ENCODE measurements at places on chromosomes 1 and 21. TPM values are rescaled to one million over a fixed set of nuclear protein-coding genes. Genes with fewer than 3 reads are reported as not detected.

The PRDM16 gene
- total RNA-seq, result 0.44 TPM

The GPR89A gene
- total RNA-seq, result 13.5 TPM

The SSR2 gene
- total RNA-seq, result 121 TPM

The TAF12 gene
- 16.5 TPM for total RNA-seq

The UTS2 gene
- total RNA-seq, result not detected

The ADAMTSL4 gene
- 42.9 TPM for total RNA-seq

The TSPAN1 gene
- total RNA-seq, result 4.7 TPM

The IGSF9 gene
- 13.0 TPM for total RNA-seq

The OLFML3 gene
- 1.6 TPM for total RNA-seq

The FCN3 gene
- 2.4 TPM for total RNA-seq

The GIPC2 gene
- total RNA-seq, result 1.8 TPM

The SIM2 gene
- 18.3 TPM for total RNA-seq

The ZFYVE9 gene
- total RNA-seq, result 12.1 TPM

The PEAR1 gene
- total RNA-seq, result 1.6 TPM

The PRKCZ gene
- total RNA-seq, result 21.3 TPM

The SMIM1 gene
- total RNA-seq, result 1.5 TPM

The IVL gene
- 145 TPM for total RNA-seq

The KRTAP19-1 gene
- not detected for total RNA-seq

The APH1A gene
- 113 TPM for total RNA-seq

The MMEL1 gene
- 2.3 TPM for total RNA-seq

The RAVER2 gene
- 6.1 TPM for total RNA-seq

The DISP3 gene
- not detected for total RNA-seq

The CNTN2 gene
- 0.04 TPM for total RNA-seq

The TNNI3K gene
- not detected for total RNA-seq

The GPBP1L1 gene
- 95.3 TPM for total RNA-seq

The LCE1B gene
- total RNA-seq, result not detected

The FAM72A gene
- 4.2 TPM for total RNA-seq

The CELA3B gene
- total RNA-seq, result not detected

The CCDC181 gene
- not detected for total RNA-seq

The OPTC gene
- total RNA-seq, result not detected

The OR6K3 gene
- not detected for total RNA-seq

Measured in esophagus mucosa (tissue), 1 donor.